ENCODE measurements at places on chromosomes 6 and 20.

- no peak for DNase-seq
Measured at GRCh38 chr6:32402812-32403211, 4.2 kb downstream of the BTNL2 start.

GRCh38 chr20:45892049-45892825, 1.1 kb downstream of the CTSA start:
- no peak for DNase-seq

GRCh38 chr6:166025149-166025898, 142.3 kb downstream of the TBXT start:
- no peak for DNase-seq

- no peak for DNase-seq
Measured at GRCh38 chr6:136347847-136348246, 58.2 kb upstream of the BCLAF1 start.

GRCh38 chr6:4113649-4114048, 21.7 kb downstream of the ECI2 start:
- no peak for DNase-seq

- DNase-seq = no peak
Measured at GRCh38 chr6:152948150-152948768, 34.6 kb downstream of the FBXO5 start.

- DNase-seq = no peak
Measured at GRCh38 chr6:14719270-14719669, 526.6 kb upstream of the JARID2 start.

GRCh38 chr6:44035621-44036020, 91.6 kb downstream of the MRPL14 start:
- no peak for DNase-seq

GRCh38 chr6:116881236-116881635, 4.2 kb downstream of the RFX6 start:
- DNase-seq = no peak

GRCh38 chr6:105618247-105618646, 215.4 kb upstream of the PREP start:
- DNase-seq = no peak

DNA sequence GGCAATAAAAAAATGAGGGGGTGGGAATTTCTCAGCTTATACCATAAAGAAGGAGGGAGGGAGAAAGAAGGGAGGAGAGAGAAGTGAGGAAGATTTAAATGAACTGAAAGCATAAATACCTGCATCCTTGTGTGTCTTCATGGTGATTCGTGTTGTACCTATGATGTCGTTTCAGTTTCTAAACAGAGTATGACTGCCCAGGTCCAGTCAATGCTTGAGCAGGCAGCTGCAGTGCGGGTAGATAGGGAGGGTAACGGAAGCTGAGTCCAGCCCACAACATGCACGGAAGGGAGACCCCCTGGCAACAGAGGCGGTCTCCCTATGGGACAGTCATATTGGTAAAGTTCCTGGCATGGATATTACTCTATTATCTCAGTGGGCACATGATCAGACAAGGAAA, 184.5 kb downstream of the KIF16B start:
- DNase-seq = no peak

GRCh38 chr6:139297921-139298320, 6.1 kb upstream of the TXLNB start:
- no peak for DNase-seq

DNA sequence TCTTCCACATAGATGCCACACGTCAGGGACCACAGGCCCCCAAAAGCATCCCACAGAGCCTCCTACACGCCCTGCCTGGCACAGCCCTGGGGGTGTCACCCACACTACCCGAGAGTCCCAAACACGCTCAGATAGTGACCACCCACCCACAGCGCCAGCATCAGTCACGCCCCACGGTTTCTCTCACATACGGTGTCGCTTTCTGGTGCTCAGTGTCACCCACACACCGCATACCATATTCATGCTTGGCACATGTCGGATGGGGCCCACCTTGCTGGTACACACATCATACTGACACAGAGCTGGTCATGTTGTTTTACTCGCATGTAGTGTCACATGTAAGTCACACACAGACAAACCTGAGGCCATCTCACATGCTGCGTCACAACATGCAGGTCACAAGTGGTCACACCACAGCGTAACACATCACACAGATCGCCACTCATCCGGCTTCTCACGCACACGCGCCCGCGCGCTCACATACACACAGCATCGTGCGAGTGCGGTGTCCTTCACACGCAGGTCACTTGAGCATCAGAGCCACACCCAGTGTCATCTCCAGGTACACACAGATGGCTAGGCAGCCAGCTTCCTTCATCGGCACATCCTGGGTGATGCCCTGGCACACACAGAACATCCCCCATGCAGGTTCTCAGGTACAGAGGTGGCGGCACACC, 3.4 kb downstream of the TEAD3 start:
- DNase-seq = no peak

DNA sequence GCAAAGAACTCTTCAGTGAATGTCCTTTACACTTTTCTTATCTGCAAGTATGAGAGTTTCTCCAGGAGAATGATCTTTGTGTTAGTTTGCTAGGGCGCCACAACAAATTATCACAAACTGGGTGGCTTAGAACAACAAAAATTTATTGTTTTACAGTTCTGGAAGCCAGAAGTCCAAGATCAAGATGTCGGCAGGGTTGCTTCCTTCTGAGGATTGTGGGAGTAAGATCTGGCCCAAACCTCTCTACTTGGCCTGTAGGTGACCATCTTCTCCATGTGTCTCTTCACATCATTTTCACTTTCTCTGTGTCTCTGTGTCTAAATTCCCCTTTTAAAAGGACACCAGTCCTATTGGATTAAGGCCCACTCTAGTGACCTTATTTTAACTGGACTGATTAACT, 103.0 kb downstream of the ADTRP start:
- no peak for DNase-seq

GRCh38 chr20:24648919-24649318, 179.5 kb downstream of the SYNDIG1 start:
- DNase-seq = no peak

GRCh38 chr20:61356196-61356595, 104.1 kb downstream of the CDH4 start:
- DNase-seq = no peak

DNA sequence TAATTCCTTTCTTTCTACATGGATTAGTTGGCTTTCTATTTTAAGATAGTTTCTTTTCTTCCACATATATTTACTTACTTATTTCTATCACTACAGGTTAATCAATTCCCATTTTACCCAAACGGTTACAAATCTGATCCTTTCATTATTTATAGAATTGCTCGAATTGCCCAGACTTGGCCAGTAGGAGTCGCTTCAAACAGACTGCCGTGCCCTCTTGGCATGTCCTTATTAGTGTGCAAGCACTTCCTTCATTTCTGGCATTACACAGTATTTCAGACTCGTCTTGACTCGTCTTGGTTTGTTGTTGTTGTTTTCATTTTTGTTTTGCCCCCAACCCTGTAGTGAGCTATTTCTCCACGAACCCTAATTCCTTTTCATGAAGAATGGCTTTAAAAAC, 74.6 kb downstream of the SAMD3 start:
- no peak for DNase-seq

DNA sequence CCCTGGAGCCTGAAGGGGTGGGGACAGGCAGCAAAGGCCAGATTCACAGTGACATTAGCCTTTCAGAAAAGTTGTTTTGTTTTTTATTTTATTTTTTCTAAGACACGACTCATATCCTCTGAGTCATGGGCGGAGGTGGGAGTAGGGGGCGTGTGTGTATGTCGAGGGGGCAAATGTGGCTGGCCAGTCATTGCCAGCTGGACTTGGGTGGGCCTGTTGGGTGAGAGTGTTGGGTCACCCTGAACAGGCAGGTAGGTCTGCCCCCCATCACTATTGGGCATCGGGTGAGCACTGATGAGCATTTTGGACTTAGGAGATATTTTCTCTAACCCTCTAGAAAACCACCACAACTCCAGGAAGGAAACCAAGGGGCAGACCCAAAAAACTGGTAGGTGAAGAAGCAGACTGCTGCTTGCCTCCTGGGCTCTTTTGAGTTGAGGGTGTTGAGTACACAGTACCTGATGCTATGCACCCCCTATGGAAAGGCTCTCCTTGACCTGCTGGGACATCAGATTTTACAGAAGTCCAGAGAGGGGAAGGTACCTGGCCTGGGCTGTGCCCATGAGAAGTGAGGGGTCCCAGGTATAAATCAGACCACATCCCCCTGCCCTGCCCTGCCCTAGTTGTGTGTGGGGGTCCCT, 5.6 kb downstream of the SMIM29 start:
- no peak for DNase-seq

DNA sequence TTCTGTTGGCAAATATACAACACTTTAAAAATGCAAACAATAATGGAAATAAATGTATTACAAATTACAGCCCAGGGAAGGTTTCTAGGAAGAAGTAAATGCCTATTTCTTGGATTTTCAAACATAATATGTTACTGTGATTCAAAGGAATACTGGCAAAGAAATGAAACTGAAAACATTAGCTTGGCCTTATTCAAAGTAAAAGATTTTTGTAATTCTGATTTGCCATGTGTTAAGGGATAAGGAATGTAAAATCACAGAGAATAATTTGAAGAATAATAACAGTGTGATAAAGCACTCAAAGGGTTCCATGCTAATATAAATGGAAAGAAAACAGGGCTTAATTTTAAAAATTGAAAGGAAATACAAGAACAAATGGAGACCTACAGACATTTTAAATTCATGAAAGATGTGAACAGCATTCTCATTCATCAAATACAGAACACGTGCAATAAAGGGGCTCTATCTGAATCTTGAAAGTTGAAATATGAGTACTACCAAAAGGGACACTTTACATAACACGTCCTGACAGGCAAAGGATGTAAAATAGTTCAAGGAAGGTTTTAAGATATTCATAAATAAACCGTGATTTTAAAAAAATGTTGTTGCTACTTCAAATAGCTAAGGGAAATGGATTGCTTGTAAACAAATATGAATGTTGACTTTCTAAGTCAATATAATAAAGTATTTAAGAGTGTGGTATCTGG, 138.1 kb downstream of the RFPL4B start:
- DNase-seq = no peak

- DNase-seq = no peak
Measured at GRCh38 chr6:112251171-112251875, 3.0 kb downstream of the LAMA4 start.

GRCh38 chr20:48406498-48406897, 421.3 kb downstream of the PREX1 start:
- no peak for DNase-seq

GRCh38 chr6:33989016-33989854, 156.7 kb downstream of the GRM4 start:
- DNase-seq = no peak

DNA sequence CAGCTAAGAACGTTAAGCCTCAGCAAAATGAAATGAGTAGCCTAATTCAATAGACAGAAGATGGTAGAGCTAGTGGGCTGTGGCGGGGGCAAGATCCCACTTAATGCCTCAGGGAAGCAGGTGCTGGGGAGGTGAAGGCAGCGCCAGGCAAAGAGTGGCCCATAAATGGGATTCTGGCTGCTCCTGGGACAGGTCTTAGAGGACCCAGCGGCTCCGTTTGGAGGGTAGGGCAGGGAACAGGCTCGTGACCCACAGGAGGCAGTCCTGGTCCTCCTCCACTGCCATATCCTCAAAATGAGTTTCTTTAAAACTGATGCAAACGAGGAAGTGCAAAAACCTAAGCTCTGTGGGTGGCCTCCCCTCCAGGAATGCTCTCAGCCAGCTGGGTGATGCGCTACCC, 32.7 kb downstream of the SAYSD1 start:
- DNase-seq = no peak

DNA sequence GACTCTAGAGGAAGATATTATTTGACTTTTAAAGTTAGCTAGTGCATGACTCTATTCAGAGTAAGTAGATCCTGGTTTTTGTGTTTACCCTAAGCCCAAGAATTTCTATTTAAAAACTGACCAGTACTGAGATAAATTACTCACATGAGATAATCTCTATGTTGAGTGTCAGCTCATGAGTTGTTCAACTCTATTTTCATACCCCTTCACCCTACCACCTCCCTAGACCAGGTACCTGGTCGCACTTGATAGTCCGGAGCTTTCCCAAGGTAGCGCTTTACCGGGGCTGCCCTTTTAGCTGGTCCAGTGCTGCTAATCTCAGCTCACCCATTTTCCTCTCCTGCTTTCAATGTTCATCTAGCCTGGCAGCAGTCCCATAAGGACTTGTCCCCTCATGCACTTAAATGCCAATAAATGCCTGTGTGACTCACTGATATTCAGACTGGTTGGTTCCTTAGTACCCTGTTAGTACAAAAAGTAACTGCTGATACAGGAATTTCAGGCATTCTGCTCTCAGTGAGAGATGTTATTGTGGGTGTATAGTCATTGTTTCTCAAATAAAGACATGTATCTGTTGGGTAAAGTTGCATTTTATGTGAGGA, 503.9 kb downstream of the ADGRB3 start:
- DNase-seq = no peak

DNA sequence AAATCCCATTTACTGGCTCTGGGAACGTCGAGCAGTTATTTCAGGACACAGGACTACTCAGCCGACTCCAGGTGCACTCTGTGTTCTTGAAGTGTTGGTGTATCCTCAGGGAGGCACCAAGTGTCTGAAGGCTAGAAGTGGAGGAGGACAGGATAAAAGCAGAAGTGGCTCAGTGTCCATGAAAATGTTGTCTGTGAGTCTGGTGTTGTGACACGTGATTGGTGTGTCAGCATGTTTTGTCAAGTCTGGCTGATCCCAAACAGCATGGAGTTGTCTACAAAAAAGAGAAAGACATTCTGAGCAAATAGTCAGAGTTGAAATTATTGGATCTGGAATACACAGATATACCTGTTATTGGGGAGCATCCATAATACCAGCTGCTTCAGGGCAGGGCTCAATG, 30.3 kb downstream of the SCGN start:
- DNase-seq = no peak

- no peak for DNase-seq
Measured at GRCh38 chr6:20850686-20851416, 316.6 kb downstream of the CDKAL1 start.

- DNase-seq = peak; percentile 39
Measured at GRCh38 chr6:44073612-44074438, 53.4 kb downstream of the MRPL14 start.

DNA sequence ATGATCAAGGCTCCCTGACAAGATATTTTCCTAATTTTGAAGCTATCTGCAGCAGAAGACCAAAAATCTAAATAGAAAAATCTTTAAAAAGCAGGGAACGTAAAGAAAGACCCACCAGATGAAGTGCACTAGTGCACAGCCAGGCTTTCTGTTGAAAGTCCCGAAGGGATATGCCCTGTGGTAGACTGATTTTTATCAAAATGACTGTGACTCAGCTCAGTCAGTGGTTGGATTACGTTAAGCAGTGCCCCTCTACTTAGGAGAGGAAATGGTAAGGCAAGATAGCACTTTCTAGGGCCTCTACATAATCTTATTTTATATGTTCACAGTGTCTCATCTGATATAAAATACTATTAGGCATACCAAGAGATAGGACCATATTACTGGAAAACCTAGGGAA, 123.4 kb upstream of the RAB32 start:
- no peak for DNase-seq

Measured in activated naive CD4-positive, alpha-beta T cell treated with anti-CD3 and anti-CD28 coated beads, Interleukin-2, amount 50 U/mL, for 72 hours (primary cell).